ENCODE measurements at places on chromosomes 3 and 15. TPM values are rescaled to one million over a fixed set of nuclear protein-coding genes. Genes with fewer than 3 reads are reported as not detected.

- no peak for DNase-seq
Observed at GRCh38 chr3:196270499-196270898, 17.0 kb downstream of the PCYT1A start.

DNA sequence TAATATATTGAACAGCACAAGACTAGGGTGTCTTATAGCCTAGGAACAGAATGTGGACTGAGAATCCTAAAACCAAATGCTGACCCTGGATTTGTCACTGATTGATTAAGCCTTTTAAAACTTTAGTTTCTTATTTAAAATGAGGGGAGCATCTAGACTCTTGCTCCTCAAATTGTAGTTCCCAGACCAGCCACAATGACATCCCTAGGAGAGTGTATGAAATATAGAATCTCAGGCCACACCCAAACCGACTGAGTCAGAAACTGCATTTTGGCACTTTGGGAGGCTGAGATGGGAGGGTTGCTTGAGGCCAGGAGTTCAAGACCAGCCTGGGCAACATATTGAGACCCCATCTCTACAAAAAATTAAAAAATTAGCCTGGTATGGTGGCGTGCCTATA, 287.8 kb upstream of the UMPS start:
- DNase-seq, result peak; percentile 8

- DNase-seq, result no peak
Observed at GRCh38 chr15:76793162-76793561, 112.0 kb downstream of the SCAPER start.

GRCh38 chr15:23687143-23687470, at the start of gene NDN:
Gene NDN, minus strand, starts transcription at chr15:23687305. Its CDS starts 88 bp downstream, at chr15:23687217.
- peak; percentile 31 for DNase-seq

GRCh38 chr3:127135241-127136023, 57.5 kb upstream of the PRR23E start:
- DNase-seq, result peak; percentile 21

GRCh38 chr3:189474944-189475343, 156.2 kb upstream of the TP63 start:
- DNase-seq, result no peak

DNA sequence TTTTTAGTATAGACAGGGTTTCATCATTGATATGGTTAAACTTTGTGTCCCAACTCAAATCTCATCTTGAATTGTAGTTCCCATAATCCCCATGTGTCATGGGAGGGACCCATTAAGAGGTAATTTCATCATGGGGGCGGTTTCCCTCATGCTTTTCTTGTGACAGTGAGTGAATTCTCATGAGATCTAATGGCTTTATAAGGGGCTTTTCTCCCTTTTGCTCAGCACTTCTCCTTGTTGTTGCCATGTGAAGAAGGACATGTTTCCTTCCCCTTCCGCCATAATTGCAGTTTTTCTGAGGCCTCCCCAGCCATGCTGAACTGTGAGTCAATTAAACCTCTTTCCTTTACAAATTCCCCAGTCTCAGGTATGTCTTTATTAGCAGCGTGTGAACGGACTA, 20.2 kb upstream of the ZNF710 start:
- no peak for DNase-seq

GRCh38 chr3:134485075-134485717, 589 bp downstream of the ANAPC13 start:
- peak; percentile 38 for DNase-seq

GRCh38 chr3:54970895-54971294, 43.0 kb upstream of the LRTM1 start:
- DNase-seq, result peak; percentile 58

- no peak for DNase-seq
Observed at GRCh38 chr15:88954431-88955277, 41.5 kb upstream of the MFGE8 start.

DNA sequence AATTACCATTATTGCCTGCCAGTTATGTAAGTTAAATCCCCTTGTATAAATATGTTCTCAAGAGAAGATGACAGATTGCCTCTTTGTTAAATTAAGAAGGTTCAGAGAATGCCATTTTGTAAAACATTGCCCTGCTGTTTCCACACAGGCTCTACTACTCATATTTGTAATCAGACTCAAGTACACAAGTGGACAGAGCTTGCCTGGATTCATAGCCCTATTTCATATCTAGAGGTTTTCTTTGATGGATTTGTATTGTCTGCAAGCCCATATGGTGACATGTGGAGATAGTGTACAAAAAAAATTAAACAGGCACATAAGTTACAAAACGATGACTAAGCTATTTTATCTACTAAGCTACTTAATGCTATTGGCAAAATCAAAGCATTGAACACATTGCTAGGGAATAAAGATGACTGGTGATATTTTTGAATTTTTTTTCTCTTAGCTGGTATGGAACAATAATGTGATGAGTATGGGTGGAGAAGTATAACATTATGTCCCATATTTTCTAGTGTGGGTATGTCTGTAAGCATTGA, 1286.6 kb upstream of the ALCAM start:
- DNase-seq, result no peak

GRCh38 chr15:78712797-78713515, 71.9 kb upstream of the CHRNB4 start:
- DNase-seq, result no peak

GRCh38 chr3:134106580-134106979, 76.9 kb upstream of the SLCO2A1 start:
- no peak for DNase-seq

DNA sequence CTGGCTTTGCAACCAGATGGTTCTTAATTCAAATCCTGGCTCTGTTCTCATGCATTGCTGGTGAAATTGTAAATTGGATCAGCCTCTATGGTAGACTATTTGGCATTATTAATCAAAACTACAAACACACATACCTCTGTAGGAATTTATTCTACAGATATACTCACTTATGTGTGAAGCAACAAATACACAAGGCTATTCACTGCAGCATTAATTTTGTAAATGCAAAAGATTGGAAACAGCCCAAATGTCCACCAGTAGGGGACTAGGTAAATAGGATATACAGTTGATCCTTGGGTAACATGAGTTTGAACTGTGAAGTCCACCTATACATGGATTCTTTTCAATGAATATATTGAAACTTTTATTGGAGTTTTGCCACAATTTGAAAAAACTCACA, 29.5 kb upstream of the LCTL start:
- no peak for DNase-seq

ATP10A gene
- not detected for total RNA-seq

OSBPL10 gene
- total RNA-seq, result 4.7 TPM

HMCES gene
- total RNA-seq, result 38.2 TPM

CACNA2D3 gene
- total RNA-seq, result 11.2 TPM

Measured in RPMI7951 (cell line).